Right cardiac atrium (tissue), 5 donors: ENCODE measurements at places on chromosomes 16 and 17. TPM values are rescaled to one million over a fixed set of nuclear protein-coding genes. Genes with fewer than 3 reads are reported as not detected.

GRCh38 chr16:49261930-49262329 lies 19.7 kb downstream of the CBLN1 start:
- DNase-seq, result no peak

DNA sequence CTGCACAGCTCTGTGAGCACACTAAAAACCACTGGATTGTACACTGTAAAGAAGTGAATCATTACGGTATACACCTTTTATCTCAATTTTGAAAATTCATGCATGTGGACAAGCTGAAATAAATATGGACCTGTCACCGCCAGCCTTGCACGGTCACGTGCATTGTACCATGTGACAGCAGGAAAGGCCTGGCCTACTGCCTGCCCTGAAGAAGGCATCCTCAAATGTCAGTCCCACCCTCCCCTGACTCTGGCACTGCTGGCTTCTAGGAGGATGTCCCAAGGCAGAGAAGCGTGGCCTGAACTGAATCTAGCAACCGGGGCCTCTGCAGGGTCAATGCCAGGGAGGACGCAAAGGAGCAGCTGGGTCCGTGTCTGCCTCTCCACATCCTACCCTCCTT lies 34.6 kb downstream of the SLC38A8 start:
- peak; percentile 55 for DNase-seq

- DNase-seq, result no peak
Observed at GRCh38 chr16:35195864-35196216, 1736.4 kb downstream of the TP53TG3F start.

SLC26A11 gene
- total RNA-seq, result 5.3 TPM

DNA sequence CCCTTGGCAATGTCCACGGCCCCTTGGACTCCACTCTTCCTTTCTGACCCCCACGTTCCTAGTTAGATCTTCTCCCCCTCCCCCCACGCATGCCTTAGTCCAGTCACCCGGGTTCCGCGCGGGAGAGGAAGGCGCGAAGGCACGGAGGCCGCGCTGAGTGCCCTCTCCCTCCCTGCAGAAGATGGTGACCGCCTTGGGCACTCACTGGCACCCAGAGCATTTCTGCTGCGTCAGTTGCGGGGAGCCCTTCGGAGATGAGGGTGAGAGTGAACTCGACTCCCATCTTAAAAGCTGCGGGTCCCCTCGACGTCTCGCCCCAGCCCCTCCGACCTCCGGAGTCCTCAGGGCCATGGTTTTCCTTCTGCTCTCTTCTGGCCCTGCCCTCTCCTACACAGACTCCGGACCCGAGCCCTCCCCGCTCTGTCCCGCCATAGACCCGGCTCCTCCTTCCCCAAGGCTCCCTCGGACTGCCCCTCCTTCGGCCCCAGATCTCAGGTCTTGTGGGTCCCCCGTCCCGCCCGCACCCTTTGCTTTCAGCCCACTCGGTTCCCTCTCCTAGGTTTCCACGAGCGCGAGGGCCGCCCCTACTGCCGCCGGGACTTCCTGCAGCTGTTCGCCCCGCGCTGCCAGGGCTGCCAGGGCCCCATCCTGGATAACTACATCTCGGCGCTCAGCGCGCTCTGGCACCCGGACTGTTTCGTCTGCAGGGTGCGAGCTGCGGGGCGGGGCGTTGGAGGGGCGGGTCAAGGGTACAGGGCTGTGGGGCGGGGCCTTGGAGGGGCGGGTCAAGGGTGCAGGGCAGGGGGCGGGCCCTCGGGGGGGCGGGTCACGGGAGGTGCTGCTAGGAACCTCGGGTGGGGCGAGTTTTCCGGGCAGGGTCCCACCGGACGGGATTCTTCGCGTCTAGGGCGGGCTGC lies 4.6 kb downstream of the TGFB1I1 start:
- peak; percentile 91 for DNase-seq

CCDC78 gene
- total RNA-seq, result 0.97 TPM

DNA sequence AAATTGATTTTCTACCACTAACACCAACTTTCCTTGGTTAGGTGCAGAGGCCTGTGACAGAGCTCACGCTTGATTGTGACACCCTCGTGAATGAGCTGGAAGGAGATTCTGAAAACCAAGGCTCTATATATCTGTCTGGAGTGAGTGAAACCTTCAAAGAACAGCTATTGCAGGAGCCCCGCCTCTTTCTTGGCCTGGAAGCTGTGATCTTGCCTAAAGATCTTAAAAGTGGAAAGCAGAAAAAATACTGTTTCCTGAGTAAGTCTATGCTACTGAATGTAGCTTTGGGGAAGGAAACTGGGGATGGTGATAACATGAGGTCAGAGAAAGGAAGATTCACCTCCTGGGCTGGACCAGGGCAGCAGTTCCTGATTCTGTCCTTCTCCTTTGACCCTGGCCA lies 38.3 kb downstream of the REXO5 start:
- no peak for DNase-seq

DNA sequence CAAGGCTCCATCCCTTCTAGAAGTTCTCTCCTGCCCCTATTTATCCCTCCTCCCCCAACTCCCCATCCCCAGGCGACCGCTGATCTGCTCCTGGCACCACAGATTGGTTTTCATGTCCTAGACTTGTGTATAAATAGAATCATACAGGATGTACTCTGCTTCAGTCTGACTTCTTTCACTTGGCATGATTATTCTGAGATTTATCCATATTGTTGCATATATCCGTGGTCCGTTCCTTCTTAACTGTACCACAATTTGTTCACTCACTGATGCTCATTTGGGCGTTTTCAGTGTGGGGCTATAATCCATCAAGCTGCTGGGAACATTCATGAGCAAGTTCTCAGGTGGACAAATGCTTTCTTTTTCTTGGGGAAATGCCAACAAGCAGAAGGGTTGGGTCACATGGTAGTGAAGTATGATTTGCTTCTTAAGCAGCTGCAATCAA lies 23.9 kb downstream of the PITPNM3 start:
- no peak for DNase-seq

DNA sequence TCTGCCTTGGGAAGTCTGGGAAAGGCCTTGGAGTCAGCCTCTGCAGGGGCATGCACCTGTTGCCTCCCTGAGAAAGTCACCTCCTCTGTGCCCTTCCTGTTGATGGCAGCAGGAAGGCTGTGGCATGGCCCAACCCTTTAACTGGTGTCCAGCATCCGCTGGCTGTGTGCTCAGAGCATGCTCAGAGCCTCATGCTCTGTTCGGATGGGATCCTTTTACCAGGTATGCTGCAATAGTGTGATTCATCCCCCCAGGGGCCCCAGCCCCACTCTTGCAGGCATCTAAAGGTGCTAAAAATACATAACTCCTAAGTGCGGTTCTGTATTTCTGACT lies 24.9 kb downstream of the KLHL36 start:
- no peak for DNase-seq

DNA sequence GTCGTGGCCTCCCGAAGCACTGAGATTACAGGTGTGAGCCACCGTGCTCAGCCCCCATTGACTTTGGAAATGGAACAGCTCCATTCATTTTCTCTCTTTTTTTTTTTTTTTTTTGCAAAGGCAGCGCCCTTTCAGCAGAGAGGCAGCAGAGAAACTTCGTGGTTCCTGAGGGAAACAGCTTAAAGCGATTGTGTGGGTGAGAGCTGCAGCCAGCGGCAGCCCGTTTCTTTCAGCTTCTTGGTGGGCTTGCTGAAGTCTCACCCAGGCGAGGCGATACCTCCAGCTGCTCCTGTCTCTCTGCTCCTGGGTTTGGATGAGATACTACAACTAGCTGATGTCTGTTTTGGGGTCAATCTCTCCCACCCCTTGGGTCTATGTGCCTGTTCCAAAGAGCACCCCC lies 7.7 kb downstream of the KDM8 start:
- DNase-seq, result no peak

DNA sequence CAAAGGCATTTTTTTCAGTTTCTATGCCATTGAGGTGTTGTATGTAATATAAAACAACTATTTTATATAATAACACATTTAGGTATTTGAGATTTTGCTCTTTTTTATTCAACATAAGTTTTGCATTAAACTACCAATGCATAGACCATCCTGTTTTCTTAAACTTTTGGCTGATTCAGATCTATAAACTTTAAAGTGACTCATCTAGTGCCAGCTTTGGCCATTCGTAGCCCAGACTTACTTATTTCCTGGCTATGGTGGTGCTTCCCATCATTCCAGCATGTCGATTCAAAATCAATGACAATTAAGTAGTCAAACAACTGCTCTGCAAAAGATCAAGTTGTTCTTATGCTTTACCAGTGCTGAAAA lies 3.1 kb downstream of the ERI2 start:
- DNase-seq, result no peak

DNA sequence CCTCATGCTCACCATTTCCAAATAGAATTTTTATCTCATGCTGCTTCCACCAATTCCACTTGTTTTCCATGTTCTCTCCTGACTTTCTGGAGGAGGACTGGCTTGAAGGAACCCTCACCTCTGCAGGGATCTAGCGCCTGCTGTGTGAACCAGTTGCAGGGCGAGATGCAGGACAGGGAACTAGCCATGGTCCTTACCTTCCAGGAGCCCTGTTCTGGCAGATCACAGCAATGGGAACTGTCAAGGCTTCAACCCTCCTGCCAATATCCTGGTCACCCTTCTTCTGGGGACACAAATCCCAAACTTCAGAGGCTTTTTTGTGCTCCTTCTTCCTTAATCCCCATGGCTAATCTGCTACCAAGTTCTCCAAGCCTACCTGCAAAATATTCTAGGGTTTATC lies 60.4 kb upstream of the MMP2 start:
- DNase-seq, result no peak

GRCh38 chr17:72657467-72658317 lies 434.8 kb downstream of the SLC39A11 start:
- DNase-seq, result no peak

DNA sequence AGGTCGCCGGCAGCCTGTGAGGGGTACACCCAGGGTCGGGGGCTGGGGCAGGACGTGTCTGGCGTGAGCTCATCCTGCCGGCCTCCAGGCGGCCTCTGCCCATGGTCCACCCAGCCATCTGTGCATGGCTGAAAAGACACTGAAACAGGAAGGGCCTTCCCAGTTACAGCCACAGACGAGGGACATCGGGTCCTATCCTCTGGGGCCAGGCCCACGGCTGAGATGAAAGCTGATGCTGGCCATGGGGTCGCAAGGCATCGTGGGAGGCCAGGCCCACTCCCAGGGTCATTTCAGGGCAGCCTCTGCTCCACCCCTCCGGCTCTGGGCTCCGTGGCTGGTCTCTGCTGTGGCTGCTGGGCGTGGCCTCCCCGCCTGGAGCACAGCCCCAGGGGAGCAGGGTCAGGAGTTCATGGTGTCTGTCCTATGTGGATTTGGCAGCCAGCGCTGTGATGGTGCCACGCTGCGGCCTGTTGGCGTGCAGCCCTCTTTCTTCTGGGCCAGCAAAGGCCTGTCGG lies 16.6 kb upstream of the ATP6V0C start:
- peak; percentile 87 for DNase-seq

- no peak for DNase-seq
Observed at GRCh38 chr17:46910179-46910927, 12.6 kb upstream of the GOSR2 start.

DNA sequence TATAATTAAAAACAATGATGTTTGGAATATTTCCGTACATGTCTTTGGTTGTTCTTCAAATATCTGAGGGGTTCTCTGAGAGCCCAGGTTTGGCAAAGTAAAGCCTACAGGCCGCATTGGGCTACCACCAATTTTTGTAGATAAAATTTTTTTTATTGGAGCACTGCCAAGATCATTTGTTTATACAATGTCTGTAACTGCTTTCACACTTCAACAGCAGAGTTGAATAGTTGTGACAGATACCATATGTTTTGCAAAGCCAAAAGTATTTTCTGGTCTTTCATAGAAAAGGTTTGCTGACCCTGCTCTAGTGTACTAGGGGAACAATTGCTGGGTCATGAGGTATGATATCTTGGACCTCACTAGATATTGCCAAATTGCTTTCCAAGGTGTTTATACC lies 10.5 kb downstream of the PPM1D start:
- DNase-seq, result no peak

HOXB1 gene
- not detected for total RNA-seq

NAGS gene
- 1.7 TPM for total RNA-seq

DNA sequence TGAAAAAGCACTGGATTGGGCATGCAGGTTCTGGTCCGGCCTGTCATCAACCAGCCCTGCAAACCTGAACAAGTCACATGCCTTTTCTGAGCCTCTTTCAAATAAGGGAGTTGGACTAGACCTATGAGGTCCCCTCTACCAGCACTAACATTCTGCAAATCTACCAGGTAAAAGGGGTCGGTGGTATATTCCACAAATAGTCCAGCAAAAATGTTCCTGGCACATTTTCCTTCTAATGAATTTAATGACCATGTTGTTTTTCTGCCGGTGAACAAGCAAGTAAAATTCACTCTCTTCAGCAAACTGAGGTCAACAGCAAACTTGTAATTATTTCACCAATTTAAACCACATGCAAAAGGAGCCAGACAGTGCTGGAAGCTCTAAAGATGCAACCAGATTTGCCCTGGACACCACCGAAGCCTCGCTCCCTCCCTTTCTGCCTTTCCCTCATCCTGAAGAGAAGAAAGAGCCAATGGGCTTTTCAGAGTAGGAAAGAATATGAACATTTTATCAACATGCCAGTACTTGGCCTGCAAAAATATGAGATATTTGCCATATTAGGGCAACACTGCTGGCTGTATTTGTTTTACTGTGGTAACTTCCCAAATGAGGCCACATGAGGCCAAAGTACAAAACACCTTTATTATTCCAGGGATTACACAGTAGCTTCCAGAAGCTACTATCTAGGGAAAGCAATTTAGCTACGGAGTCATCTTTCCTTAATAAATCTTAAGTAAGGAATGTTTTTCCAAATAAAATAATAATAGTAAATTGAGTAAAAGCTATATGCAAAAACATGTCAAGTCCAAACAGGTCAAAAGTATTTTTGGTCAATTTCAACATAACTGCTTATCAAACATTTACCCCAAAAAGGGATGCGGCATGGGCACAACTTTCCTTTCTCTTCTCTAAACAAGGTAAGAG lies 45.0 kb downstream of the USP31 start:
- no peak for DNase-seq

DNA sequence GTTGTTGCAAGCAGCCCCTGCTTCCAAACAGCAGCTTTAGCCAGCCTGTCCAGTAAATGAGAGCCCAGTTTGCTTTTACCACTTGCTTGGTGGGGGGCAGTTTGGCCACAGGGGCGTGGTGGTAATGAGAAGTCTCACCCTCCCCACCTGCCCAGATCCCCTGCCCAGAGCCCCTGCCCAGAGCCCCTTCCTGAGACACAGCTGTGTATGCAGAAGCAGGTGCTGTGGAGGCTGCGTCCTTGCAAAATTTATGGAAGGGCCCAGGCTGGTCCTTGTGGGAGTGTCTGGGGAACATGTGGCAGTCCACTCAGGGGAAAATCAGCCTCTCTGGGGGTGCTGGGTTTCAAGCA lies 27.6 kb upstream of the LGALS9 start:
- DNase-seq, result no peak

- peak; percentile 68 for DNase-seq
Observed at GRCh38 chr16:2715519-2715918, 4.5 kb downstream of the PRSS27 start.

DNA sequence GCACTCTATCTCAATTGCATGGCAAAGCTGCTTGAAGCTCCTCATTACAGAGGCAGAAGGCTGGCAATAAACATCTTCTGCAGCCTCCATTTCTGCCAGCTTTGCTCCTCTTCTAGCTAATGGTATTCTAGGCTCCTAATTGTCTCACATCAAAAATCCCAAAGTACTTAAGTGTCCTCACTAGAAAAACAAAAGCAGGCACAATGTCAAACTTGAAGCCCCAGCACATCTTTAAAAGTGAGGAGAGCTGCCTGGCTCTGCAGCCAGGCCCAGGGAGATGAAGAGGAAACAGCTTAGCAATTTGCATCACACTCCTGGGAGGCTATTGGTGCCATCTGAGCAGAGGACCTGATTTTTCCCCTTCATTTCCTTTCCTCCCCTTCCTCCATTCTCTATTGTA lies 197.1 kb downstream of the KCNJ2 start:
- DNase-seq, result no peak

GRCh38 chr16:1444730-1445517 lies 568 bp upstream of the CCDC154 start:
- DNase-seq, result no peak

GRCh38 chr16:80151722-80152111 lies 389.1 kb upstream of the DYNLRB2 start:
- DNase-seq, result no peak

TCAP gene
- total RNA-seq, result 4,356 TPM
